ENCODE measurements at places on chromosomes 3 and 15. TPM values are rescaled to one million over a fixed set of nuclear protein-coding genes. Genes with fewer than 3 reads are reported as not detected.

NR1I2 gene
- 0.13 TPM for total RNA-seq

CD96 gene
- total RNA-seq, result 338 TPM

DNA sequence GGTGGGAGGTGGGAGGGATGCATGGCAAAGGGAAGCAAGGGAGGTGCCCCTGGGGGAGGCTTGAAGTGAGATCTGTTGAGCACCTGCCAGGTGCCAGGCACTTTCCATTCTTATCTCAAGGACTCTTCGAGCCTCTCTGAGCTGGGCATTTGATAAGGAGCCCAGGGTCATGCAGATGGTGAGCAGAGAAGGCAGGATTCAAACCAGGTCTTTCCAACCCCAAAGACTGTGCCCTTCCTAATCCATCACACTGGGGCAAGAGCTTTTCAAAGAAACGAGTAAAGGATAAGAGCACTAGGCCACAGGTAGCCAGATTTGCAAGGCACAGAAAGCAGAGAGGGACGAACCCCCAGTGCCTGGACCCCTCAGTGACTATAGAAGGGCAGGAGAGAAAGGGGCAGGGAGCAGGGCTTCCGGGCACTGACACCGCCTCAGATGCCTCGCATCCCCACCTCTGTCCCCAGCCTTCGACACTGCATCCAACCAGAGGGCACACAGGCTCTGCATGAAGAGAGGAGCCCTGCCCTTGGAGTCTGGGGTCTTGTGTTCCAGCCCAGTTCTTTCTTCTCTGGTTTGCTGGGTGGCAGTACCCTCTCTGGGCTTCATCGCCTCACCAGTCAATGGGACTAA lies 21.0 kb downstream of the IGDCC4 start:
- no peak for DNase-seq

- no peak for DNase-seq
These were observed 576 bp upstream of the RPAP1 start for GRCh38 chr15:41544650-41545015.

DNA sequence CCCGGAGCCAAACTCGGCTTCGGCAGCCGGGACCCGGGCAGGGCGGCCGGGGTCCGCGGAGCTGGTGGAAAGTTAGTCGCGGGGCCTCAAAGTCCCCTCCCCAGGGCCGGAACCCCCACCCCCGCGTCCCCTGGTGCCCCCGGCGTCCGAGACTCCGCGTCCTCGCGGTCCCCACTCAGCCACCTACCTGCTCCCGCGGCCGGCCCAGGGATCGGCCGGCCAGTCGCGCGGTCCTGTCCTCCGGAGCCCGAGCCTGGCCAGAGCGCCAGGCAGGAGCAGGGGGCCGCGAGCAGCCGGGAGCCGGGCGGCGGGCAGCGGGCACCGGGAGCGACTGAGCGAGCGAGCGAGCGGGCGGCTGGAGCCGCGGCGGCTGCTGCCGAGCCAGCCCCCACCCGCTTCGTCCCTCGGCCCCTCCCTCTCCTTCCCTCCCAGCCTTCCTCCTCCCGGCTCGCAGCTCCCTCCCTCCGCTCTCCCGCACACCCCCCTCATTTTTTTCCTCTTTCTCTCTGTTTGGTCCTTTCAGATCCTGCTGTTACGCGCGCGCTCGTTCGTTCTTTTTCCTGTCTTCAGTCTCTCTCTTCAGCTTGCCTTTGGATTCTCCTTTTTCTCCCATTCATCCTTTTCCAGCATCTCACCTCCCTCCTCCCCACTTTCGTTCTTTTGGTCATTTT lies at the start of gene MEGF11:
Gene MEGF11 (minus strand): TSS at position 333 of the 671 bp plus-strand sequence. CDS start 125,347 bp downstream, outside the sequence.
- DNase-seq, result no peak
